ENCODE measurements at places on chromosomes 12 and 14. TPM values are rescaled to one million over a fixed set of nuclear protein-coding genes. Genes with fewer than 3 reads are reported as not detected.

DNA sequence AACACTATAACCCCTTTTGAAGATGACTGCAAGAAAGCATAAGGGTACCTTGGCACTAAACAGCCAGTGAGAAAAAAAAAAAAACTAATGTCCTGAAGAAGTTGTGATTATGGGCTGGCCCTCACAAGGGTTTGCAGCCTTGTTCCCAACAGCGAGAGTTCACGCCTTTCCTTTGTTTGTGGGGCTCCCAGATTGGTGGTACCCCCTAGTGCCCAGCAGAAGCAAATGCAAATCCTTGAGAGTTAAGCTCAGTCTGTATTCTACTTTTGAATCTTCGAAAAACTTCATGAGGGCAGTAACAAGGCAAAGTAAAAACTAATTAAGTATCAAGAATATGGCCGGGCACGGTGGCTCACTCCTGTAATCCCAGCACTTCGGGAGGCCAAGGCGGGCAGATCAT lies 238.9 kb upstream of the LMO3 start:
- DNase-seq: no peak

GRCh38 chr12:65532162-65532561 lies 253.7 kb downstream of the MSRB3 start:
- DNase-seq: no peak

DNA sequence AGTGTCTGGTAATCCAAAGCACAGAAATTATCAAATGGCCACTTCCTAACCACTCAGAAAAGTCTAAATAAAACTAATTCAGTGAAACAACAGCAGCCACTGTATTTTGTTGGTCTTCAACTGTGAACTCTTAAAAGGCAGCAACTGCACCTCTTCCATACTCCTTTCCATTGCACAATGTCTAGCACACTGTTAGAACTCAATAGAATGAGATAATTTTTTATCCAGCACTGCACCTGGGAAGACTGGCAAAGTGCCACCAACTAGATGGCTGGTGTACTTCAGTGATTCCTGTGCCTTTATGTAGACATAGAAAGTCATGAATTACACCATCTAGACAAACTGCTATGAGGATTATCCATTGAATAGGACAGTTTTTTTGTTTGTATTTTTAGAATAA lies 26.2 kb downstream of the LGR5 start:
- no peak for DNase-seq

DNA sequence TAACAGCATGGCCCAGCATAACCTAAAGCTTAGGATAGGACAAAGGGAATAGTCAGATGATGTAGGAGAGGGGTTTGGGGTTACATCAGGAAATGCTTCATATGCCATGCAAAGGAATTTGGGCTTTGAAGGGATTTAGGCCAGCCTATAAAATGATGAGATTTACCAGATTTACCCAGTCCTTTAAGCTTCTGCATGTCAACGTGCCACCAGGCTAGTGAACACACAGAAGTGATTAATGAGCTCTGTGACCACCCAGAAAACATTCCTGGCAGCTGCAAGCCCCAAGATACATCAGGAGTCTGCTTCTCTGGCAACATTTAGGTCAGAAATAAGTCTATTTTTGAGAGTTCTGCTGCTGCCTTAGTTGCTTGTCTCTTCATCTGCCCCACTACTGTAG lies 118.3 kb downstream of the LRIG3 start:
- no peak for DNase-seq

GRCh38 chr12:26855337-26855736 lies 22.3 kb upstream of the ITPR2 start:
- no peak for DNase-seq

- DNase-seq: no peak
Observed at GRCh38 chr14:36505892-36506731, 13.9 kb downstream of the NKX2-1 start.

DNA sequence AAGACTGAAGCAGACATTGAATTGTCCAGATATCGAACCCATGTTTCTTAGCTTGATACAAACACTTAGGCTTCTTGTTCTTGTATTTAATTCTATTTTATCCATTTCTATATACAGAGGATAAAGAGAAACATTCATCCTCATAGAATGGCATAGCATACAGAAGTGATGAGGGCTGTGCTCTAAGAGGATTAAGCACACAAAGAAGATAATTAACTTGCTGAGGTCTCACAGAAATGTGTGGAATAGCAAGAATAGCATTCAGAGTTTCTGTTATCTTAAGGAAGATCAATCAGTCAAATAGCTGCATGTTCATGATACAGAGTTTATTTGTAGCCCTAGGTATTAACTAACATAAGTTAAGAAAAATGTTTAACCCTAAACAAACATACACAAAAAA lies 27.3 kb upstream of the STRAP start:
- no peak for DNase-seq

- no peak for DNase-seq
Observed at GRCh38 chr14:29454026-29454693, 473.5 kb downstream of the PRKD1 start.

- no peak for DNase-seq
Observed at GRCh38 chr12:125434936-125435443, 369.8 kb downstream of the AACS start.

- DNase-seq: no peak
Observed at GRCh38 chr12:106142591-106143261, 4.0 kb upstream of the NUAK1 start.

GRCh38 chr12:91173124-91173523 lies 9.5 kb downstream of the DCN start:
- DNase-seq: no peak

DNA sequence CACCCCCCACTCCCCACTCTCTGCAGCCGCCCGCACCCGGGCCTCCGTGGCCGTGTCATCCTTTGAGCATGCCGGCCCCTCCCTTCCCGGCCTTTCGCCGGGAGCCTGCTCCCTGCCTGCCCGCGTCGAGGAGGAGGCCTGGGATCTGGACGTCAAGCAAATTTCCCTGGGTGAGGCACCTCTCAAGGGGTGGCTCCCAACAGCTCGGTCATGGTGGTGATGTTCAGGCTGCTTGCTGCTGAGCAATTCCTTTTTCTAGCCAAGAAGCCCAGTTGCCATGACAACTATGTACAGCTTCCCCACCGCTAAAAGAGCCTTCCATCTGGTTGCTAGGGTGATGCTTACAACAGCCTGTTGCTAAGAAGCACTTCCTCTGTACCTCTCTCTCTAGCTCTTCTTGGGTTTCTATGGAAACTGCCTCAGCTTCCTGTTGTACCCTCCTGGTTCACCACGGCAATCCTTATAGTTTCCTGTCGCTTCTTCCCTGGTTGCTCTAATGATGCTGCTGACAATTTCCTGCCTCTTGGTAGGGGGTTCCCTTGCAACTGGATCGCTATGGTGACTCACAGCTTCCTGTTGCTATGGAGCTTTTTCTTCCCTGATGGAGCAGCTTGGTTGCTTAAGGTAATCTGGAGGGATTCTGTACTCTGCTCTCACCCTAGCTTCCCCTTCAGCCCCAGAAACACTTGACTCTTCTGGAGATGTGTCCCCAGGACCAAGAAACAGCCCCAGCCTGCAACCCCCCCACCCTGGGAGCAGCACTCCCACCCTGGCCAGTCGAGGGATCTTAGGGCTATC lies 11.0 kb downstream of the ZNF219 start:
- peak; percentile 91 for DNase-seq

DNA sequence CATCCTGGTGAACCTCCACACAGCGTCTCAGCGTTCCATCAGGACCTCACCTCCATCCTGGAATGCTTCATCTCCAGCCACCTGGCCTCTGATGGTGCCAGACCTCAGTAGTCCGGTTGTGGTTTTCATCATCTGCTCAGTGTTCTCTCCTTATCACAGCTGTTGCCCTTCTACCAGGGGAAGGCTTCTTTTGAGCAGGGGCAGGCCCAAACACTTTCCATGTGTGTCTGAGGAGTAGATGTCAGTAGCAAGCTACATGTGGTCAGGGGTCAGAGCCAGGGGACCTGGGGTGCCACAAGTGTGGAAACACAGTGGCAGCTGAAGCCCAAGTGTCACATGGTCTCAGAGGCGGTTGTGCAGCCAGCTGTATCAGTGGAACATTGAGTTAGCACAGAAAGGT lies 30.2 kb upstream of the FGD4 start:
- no peak for DNase-seq

DNA sequence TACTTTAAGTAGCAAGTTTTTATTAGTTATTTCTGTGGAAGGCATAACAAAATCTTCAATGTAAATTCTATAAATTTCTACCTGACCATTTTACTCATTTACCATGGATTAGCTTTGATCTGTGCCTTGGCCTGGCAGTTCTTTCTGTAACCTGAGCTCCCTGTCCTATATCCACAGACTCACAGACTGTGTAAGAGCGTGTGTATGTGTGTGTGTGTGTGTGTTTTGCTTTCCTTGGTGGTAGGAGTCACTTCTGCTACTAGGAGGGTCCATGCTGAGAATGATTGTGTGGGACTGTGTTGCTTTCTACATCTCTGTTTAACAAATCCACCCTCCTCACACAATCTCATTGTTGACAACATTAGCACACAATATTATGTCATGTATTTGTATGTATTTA lies 221.2 kb upstream of the PELI2 start:
- no peak for DNase-seq

GRCh38 chr14:73227812-73228781 lies 9.2 kb upstream of the PAPLN start:
- DNase-seq: peak; percentile 19

DNA sequence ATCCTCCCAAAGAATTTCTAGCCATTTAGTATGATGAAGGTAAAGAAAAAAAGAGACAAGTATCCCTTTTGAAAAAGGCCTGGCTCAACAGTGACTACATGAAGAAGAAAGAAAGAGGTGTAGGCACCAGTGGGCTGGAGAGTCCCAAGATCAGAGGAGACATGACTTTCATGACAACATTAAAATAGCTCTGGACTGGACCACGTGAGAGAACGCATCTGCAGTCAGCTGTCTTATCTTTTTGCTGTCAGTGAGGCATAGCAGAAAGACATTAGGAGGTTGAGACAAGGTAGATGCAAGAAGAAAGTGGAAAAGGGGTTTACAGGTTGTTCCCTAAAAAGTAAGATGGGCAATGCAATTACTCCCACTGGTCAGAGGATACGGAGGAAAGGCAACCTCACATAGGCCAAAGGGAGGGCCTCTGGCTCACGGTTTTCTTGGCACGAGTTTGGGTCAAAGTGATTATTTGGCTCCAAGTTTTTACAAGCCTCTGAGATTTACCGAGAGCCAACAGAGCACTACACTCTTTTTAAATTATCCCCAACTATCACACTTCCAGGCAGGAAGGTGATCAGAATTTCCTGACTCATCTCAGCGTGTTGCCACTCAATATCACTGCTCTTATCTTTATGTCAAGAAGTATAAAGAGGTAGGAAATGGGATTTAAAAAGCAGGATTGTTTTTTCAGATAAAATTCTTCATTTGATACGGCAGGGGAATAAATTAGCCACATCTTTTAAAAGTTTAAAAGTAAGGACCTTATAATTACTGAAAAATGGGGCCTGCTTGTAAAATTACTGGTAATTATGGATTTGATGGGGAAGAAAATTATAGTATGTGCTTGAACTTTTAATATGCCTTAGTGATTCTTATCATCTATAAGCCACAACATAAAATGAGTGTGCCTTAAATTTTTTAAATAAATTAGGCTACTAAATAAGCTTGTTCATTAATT lies 29.2 kb downstream of the TMTC1 start:
- no peak for DNase-seq

GRCh38 chr14:64196814-64197411 lies 97.3 kb downstream of the ESR2 start:
- DNase-seq: peak; percentile 81

DNA sequence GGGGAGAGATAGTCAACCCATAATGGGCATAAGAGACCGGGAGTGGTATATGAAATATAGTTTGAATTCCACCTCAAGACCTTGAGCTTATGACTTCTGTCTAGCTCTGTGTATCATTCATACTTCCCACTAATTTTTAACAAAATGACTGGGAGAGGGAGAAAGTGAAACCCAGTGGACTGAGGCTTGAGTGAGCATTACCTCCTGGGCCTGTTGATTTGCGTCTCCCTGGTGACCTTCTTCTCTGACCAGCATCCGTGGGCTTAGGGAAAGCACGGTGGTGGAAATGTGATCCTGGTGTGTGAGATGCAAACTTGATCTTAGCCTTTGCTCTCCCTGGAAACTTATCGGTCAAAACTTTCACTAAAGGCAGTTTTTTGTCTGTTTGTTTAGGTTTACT lies 207.9 kb upstream of the BCL2L14 start:
- no peak for DNase-seq

GRCh38 chr14:41925409-41925808 lies 318.7 kb downstream of the LRFN5 start:
- DNase-seq: no peak

DNA sequence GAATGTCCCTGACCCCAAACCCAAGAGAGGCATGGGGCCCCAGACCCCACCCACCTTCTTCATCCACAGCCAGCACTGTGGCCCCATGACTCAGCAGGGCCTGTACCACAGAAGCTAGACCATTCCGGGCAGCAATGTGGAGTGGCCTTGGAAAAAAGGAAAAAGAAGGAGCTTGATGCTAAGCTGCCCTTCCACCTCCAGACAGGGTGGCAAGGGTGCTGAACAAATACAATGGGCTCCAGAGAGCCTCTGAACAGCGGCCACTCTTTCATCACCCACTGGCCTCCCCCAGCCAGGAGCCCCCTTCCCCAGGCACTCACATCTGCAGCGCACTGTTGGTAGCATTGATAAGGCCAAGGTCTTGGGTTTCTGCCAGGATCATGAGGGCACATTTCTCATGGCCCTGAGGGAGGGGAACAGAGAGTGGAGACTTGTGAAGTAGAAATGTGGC lies 13.9 kb downstream of the SLC39A5 start:
- DNase-seq: no peak

GRCh38 chr12:6567112-6567670 lies 900 bp downstream of the NOP2 start:
- no peak for DNase-seq

- DNase-seq: peak; percentile 69
Observed at GRCh38 chr12:53061404-53062010, 11.6 kb downstream of the TNS2 start.

- no peak for DNase-seq
Observed at GRCh38 chr14:80798211-80798610, 143.3 kb downstream of the CEP128 start.

DNA sequence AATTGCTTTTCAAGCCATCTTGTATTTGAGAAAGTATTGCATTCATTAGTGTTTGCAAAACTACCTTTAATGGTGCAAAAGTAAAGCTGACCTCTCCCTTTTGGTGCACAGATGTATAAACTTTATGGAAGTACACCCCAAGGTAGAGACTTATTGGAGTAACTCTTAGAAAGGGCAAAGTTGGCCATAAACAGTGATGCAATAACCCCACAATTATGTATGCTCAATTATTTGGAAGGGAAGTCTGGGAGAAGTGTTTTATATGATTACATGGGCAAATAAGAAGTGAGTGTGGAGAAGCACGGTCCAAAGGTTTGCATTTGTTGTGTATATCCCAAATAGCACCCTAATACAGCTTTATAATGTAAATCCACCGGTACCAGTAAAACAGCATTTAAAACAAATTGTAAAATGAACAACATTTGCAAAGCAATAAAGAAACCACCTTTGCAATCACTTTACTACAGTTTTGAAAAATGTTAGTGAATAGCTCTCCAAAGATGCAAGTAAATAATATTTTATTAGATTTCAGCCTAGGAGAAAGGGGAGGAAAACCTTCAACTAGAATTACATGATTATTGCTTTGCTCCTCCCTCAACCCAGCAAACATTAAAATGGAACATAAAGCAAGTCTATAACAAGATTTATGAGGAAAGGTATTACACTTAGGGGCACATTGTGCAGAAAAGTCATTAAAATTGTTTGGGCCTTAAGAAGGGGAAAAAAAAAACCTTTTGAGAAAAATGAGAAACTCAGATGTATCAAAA lies 70.5 kb downstream of the HMGA2 start:
- no peak for DNase-seq

Gene SYNE3
- 3.0 TPM for total RNA-seq

Gene APOLD1
- total RNA-seq: 30.2 TPM

Gene NUDT14
- total RNA-seq: 9.7 TPM

Gene PPFIA2
- total RNA-seq: 148 TPM

Gene GARIN6
- total RNA-seq: not detected

Gene SIX1
- total RNA-seq: 0.36 TPM

Gene MOAP1
- total RNA-seq: 46.5 TPM
